ENCODE measurements at places on chromosomes 5 and 9. TPM values are rescaled to one million over a fixed set of nuclear protein-coding genes. Genes with fewer than 3 reads are reported as not detected.

The CCDC152 gene
- total RNA-seq: 0.97 TPM

DNA sequence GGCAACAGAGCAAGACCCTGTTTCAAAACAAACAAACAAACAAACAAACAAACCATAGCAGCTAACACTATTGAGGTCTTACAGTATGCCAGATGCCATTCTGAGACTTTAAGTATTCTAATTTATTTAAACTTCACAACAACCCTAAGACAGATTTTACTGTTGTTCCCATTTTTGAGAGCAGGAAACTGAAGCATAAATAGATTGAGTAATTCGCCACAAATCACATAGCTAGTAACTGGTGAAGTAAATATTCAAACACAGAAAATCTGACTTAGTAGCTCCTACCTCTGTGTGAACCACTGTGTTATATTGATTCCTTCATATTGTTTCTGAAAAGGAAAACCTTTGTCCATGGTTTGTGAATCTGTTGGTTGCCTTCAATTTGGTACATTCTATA, 98.4 kb downstream of the UNC13B start:
- no peak for DNase-seq

- no peak for DNase-seq
Observed at GRCh38 chr9:113592876-113593575, 129.5 kb downstream of the RGS3 start.

- no peak for DNase-seq
Observed at GRCh38 chr5:180818677-180819341, 16.2 kb upstream of the MGAT1 start.

The LCN6 gene
- not detected for total RNA-seq

DNA sequence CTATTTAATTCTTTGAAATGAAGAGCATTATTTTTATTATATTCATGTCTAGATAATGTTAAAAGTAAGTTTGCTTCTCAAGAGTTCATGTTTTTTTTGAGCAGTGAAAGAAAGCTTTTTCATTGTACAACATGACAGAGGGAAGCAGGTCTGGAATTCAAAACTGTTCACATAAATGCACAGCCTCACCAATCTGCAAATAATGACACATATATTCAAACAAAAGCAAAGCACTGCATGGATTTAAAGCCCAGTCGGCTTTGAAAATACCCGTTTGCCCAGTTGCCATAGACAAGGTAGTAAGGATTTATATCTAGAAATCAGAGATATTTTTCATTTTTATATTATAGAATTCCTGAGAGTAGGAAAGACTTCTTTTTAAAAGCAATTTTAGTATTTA, 201.8 kb downstream of the CD180 start:
- no peak for DNase-seq

The CD14 gene
- 0.97 TPM for total RNA-seq

DNA sequence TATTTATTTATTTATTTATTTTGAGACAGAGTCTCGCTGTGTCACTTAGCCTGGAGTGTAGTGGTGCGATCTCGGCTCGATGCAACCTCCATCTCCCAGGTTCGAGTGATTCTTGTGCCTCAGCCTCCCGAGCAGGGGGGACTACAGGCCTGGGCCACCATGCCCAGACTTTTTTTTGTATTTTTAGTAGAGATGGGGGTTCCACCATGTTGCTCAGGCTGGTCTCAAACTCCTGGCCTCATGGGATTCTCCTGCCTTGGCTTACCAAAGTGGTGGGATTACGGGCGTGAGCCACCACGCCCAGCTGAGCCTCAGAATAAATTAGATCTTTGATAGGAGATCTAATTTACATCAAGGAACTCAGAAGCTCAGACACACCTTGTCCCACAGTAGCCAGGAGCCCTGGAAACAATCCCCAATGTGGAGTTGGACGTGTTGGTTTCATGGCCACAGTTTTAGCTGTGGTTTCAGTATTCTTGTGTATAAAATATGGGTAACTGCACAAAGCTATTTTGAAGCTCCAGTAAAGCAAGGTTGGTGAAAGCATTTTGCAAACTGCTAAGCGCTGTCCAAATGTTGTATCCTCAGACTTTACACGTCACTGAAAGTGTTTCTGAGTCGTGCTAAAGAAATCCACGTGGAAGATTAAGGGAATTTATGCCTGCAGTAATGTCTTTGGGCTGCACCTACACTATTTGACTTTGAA, 3.0 kb upstream of the HNRNPAB start:
- DNase-seq: no peak

The SLC36A2 gene
- total RNA-seq: not detected

- DNase-seq: peak; percentile 63
Observed at GRCh38 chr5:154220625-154221024, 30.1 kb downstream of the GALNT10 start.

- no peak for DNase-seq
Observed at GRCh38 chr5:127306647-127307046, 16.1 kb downstream of the MEGF10 start.

The GOLGA2 gene
- total RNA-seq: 116 TPM

The ADGRV1 gene
- under 0.01 TPM for total RNA-seq

DNA sequence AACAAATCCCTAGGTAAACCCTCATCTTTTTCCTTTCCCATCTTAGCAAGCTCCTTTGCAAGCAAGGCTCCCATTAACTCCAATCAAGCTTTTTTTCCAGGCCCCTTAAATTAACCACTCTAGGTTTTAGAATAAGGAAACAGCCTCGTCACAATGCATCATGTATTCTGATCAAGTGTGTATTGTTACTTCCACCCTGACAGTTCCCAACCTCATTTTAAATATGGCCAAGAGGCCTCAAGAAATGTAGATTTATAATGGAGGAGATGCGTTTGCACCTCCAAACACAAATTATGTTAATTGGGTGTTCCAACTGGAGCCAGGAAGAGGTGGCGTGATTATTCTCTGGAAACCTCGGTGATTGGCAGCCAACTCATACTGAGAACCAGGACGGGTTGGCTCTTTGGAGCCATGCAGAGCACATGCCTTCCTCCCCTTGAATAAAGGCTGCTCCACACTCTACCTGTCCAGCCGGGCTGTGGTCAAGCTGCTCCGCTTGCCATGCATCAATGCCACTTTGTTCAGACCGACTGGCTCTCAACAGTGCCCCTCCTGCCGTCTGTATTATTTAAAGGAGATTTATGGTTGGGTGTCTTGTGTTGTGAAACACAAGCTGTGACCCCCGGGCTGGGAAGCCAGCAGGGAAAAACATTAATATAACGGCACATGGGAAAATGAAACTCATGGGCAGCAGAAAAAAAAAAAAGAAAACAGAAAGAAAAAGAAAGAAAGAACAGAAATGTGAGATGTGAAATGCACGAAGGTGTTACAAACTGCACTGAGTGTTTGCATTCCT, 191.1 kb downstream of the EBF1 start:
- no peak for DNase-seq

DNA sequence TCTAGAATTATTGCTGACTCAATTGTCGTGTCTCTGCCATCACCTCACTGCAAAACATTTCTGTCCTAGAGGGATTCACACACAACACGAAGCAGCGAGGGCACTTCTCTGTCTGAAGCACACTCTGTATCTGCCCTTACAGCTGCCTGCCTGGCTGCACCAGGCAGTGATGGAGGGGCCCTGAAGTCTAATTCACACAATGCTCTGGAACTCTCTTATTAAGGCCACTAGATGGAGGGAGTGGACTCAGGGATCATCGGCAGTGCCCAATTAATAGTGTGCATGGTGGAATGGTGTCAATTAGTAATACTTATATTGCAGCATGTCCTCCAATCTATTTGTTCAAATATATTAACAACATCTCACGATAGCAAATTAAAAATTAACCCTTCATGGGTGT, 157.5 kb upstream of the MAP1B start:
- no peak for DNase-seq

The CCDC192 gene
- not detected for total RNA-seq

The CKMT2 gene
- total RNA-seq: 0.43 TPM

DNA sequence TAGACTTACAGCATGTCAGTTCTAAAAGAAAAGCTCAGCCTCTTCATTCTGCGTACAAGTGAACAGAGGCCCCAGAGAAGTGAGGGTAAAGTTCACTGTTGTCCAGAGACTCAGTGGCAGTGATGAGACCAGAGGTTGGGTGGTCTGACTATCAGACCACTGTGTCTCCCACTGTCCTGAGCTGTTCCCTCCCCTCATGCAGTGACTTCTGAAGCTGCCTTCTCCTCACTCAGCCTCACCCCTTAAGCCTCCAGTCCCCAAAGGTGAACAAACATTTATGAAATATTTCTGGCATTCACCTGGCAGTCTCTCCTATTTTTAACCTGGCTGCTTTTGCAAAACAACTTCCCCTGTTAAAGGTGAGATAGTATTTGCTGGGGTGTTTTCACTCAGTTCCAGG, 54.7 kb downstream of the ABLIM3 start:
- DNase-seq: no peak

GRCh38 chr9:131667576-131667975, 72.3 kb downstream of the RAPGEF1 start:
- no peak for DNase-seq

The PCDHB7 gene
- total RNA-seq: under 0.01 TPM

The SPATA31E1 gene
- not detected for total RNA-seq

DNA sequence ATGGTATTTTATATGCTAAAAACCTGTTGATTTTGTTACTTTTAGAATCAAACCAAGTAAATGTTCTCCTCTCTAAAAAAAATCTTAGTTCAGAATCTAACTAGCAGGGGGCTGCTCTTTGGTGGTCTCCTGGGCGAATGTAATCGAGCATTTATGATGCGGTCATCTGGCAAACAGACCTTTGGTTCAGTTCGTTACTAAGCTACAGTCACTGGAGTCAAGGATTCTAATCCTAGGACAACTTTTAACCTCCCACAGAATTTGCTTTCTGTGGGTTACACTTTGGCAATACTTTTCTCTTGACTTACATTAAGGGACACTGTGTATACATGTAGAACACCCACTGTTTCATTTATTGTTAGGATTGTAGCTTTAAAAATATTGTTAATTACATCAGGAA, 26.3 kb upstream of the FREM1 start:
- DNase-seq: no peak
